Smooth muscle cell of the brain vasculature (primary cell): ENCODE measurements at places on chromosomes 12 and 14.

DNA sequence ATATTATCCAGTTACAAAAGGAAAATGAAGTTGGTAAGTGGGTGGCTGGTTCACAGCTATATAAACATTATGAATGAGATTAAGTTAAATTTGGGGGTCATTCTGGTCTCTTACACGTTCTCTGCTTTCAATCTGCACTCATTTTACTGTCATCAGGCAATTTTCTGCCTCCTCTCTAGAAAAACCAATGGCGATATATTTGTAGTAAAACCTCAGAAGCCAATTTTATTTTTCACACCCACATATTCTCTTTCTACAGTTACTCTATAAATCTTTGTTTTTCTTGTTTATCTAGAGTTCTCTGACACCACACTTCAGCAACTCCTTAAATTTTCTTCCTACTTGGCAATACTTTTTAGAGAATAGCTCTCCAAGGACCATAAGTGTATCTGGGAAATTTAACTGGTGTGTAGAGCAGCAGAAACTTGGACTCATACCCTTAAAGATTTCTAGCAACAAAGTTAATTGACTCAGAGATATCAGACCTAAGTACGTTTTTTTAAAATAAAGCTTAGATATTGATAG, 926.9 kb downstream of the TMTC2 start:
- DNase-seq: no peak

DNA sequence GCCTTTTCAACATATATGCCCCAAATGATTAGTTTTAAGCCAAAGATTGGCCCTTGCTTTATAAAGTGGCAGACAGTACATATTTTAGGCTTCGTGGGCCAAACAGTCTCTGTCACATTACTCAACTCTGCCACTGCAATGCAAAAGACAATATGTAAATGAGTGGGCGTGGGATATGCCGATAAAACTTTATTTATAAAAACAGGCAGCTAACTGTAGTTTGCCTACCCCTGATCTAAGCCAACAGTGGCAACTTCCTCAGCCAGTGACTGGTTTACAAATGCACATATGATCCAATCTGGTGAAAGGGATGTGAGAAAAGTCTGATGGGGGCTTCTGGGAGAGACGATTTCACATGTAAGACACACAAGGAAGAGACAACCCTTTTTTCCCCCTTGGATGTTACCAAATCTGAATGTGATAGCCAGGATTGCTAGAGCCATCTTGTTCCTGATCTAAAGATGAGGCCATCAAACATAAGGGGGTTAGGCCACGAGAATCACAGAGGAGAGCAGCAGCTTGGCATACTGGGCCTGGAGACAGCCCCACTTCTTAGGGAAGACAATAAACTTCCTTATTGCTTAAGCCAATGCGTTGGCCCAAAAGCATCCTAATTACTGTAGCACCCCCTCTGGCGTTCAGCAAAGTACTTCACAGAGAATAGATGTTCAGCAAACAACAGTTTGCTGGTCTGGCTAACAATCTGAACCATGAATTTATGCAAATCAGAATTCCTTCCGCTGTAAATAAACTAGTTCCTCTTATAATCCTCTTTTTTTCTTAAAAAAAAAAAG, 75.2 kb upstream of the TMCC3 start:
- no peak for DNase-seq

GRCh38 chr12:53970451-53970850, 2.5 kb upstream of the HOXC11 start:
- DNase-seq: no peak

DNA sequence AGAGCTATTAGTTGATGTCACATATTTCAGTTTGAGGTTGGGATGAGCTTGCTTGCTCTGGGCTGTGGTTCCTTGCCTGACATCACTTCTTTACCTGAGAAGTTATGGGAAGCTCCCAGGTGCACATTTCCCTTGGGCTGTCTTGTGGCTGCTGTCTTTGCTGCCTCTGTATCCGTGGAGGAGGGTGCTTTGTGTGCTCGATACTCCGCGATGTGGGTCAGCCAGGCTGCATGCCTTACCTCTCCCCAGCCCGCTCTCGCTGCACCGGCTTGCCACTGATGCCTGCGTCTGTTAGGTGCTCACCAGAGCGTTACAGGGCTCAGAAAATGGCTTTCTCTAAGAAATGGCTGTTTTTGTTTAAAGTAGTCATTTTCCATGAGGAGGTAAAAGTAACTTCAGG, 19.6 kb downstream of the PELI2 start:
- DNase-seq: no peak

DNA sequence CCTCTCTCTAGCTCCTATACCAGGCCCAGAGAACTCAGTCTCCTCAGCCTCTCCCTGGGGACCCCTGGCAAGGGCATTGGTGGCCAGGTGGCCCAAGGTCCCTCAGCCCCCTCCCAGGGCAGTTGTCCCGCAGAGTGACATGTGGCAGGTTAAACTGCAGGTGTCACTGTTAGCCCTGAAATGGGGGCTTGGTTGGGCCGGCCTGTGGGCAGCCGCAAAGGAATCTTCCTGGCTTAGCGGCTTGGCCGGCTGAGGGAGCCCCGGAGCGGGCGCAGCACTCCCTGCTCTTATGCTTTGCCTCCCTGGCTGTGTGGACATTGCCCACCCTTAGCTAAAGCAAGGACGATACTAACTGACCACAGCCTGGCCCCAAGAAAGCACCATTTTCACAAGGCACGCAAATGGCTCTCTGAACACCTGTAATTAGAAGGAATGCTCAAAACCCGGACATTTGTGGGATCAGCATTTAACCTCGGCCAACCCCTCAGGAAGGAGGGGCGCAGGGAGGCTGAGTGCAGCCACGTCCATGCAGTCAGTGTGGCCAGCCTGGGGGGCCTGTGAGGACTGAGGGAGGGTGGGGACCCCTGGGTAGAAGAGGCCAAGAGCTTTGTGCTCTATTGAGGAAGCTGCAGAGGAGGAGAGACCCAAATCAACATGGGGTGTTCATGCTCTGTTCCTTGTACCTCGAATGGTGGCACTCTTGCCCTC, 82.2 kb downstream of the PAPOLA start:
- DNase-seq: no peak

DNA sequence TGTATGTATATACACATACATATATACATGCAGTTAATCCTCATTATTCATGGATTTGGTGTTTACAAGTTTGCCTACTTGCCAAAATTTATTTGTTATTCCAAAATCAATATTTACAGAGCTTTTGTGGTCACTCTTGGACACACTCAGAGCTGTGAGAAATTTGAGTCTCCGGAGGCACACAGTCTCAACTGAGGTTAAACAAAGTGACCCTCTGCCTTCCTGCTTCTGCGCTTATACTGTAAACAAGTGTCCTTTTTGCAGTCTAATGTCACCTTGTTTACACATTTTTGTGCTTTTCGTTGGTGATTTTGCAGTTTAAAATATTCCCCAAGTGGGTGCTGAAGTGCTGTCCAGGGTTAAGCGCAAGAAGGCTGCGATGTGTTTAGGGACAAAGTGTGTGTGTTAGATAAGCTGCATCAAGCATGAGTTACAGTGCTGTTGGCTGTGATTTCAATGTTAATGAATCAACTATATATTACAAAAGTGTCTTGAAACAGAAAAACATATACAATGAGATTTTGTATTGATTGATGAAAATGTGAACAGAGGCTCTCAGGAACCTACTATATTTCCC, 13.1 kb upstream of the LTA4H start:
- DNase-seq: no peak

- no peak for DNase-seq
Measured at GRCh38 chr14:92436115-92436776, 77.3 kb upstream of the RIN3 start.

- peak; percentile 32 for DNase-seq
Measured at GRCh38 chr14:52473557-52473956, 78.7 kb downstream of the TXNDC16 start.

DNA sequence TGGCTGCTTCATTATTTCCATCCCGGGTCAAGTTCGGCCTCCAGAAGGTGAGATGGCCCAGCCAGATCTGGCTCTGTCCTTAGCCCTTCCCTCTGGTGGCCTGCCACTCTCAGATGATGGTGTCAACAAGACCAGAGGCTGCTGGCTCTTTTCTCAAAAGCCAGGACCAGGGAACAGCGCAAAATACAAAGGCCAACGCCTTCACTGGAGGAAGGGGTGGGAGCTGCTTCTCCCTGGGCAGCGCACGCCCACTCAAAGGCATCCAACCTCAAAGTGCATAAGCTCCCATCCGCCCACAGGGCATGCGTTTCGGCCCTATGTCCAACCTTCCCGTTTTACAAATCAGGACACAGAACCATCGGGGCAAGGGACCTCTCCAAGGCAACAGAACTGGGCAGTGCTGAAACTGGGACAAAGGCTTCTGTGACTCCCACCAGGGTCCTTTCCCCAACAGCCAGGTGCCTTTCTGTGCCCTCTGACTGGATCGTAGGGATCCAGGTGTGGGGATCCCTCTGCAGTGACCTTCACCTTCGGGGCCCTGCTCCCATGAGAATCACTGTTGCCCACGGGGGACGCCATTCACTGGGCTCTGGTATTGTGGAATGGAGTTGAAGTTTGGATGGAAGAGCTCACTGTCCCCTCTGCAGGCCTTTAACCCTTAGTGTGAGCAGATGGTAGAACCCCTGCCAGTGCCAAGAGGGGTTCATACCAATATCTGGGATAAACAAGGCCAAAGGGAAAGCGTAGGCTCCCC, 76.8 kb downstream of the NINJ2 start:
- DNase-seq: no peak

- DNase-seq: no peak
Measured at GRCh38 chr14:75200451-75200850, 24.0 kb upstream of the TMED10 start.

DNA sequence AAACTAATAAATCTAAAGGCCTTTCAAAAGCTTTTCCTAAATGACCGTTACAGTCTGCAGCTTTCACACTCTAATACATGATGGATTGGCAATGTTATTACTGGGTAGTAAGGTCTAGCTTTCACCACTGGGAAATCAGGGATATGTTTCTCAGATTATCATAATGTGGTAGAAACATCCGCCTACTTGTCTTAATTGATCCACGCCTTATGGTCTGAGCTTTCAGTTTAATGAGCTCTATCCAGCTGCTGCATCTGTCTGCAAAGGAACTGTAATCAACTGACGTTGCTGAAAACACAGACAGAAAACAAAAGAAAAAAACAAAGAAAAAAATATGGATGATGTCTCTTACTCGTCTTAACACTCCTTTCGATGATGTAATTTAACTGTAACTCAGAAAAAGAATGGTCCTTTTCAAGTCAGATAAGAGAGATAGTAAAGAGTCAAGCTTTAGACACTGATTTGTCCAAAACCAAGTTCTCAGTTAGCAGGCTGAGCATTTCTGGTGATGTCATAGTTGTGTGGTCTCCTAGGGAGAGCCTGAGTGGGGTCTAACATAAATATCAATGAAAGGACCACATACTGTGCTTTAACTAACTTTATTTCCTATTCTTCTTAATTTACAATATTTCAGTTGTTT, 85.9 kb downstream of the C2CD5 start:
- DNase-seq: no peak

- no peak for DNase-seq
Measured at GRCh38 chr14:67438969-67439368, 27.0 kb upstream of the PLEK2 start.

GRCh38 chr12:11758510-11759493, 109.3 kb downstream of the ETV6 start:
- no peak for DNase-seq

DNA sequence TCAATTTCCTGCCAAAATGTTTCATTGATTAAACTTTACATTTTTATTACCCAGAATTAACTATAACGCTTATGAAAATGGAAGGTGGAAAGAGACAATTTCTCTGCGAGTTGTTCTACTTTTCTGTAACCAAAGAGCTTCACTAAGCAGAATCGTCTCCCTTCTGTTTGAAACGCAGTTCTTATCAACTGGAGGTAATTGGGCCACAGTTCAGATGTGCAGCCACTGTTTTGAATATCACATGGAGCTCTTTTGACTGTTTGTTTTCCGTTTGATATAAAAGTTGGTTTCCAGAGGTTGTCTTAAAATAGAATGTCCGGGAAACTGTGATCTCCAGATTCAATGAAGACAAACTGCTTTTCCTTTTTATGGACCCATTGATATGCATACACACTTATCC, 183.3 kb upstream of the SEL1L start:
- no peak for DNase-seq

DNA sequence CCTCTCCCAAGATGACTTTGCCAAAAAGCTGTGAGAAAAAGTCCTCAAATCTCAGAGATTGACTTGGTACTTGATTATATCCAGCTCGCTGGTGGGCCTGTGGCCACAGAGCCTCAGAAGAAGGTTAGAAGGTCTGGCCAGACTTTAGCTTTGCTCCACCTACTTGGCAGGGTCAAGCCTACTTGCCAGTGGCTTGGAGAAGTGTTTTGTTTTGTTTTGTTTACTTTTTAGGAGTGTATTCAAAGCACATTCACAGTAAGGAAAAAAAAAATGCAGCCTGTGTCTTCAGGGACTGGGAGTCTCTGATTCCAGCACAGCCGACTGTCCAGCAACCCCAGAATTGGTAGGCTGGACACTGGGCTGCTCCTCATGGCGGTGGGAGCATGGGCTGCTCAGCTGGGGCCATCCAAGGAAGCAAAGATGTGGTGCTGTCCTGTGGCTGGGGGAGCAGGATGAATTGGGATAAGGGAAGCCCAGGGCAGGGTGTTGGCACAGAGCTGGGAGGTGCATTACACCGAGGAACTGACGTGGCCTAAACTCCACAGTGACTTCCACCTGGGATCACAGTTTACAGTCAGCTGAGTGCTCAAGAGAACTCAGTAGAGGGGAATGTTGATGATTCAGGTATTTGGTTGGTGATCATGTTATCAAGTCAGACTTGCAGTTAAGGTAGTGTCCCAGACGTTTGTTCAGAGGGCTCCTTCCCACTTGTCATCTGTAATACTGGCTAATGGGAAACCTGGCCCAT, 73.5 kb downstream of the PPP2R5C start:
- DNase-seq: peak; percentile 6

- DNase-seq: no peak
Measured at GRCh38 chr12:122961531-122962329, 4.5 kb downstream of the ABCB9 start.

GRCh38 chr14:87940894-87941293, 52.1 kb downstream of the GALC start:
- DNase-seq: no peak

DNA sequence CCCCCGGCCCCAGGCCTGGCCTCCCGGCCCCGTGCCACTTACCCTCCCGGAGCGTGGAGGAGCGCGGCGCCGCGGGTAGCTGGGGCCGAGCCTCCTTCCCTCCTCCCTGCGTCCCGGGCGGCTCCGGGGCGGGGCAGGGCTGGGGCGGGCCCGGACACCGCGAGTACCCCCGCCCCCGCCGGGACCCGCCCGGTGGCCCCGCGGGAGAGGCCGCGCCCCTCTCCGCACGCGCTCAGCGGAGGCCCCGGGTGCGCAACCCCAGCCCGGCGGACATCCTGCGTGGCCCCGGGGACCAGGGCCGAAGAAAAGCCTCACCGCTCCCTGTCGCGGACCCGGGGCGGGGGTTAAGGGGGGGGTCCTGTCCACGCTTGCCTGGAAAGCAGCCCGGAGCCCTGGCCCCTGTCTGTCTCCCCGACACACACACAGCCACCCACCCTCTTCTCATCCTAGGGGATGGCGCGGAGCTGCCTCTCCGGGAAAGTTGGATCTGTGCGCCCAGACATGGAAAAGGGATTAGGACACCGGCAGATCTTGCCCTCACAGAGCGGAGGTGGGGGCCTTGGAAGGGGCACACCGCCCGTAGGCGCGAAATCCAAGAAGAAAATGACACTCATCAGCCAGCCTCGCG, at the start of gene SYNE3:
TSS of gene SYNE3 (minus strand) at position 97 of the 628 bp plus-strand sequence. CDS start 40,829 bp downstream, outside the sequence.
- DNase-seq: no peak
